ENCODE measurements at places on chromosomes 16 and 17. TPM values are rescaled to one million over a fixed set of nuclear protein-coding genes. Genes with fewer than 3 reads are reported as not detected.

The TBX21 gene
- total RNA-seq = not detected

The HCRT gene
- not detected for total RNA-seq

The CARD14 gene
- not detected for total RNA-seq

The EPOP gene
- total RNA-seq = 5.9 TPM

The MRC2 gene
- 57.1 TPM for total RNA-seq

The TTYH2 gene
- total RNA-seq = 13.7 TPM

The AOC3 gene
- 0.62 TPM for total RNA-seq

The CDH3 gene
- not detected for total RNA-seq

The TBX6 gene
- 0.49 TPM for total RNA-seq

The CCL4L2 gene
- not detected for total RNA-seq

The PRRT2 gene
- total RNA-seq = 9.0 TPM

The INCA1 gene
- total RNA-seq = 0.72 TPM

The KRTAP3-1 gene
- not detected for total RNA-seq

The KCNAB3 gene
- total RNA-seq = 32.4 TPM

The PNMT gene
- total RNA-seq = not detected

The BEAN1 gene
- total RNA-seq = not detected

The CX3CL1 gene
- total RNA-seq = 0.15 TPM

The PERCC1 gene
- not detected for total RNA-seq

The TAC4 gene
- not detected for total RNA-seq

GRCh38 chr16:76182041-76182635, 95.1 kb upstream of the CNTNAP4 start:
- DNase-seq = no peak

- no peak for DNase-seq
These were observed 79.0 kb downstream of the ABCC1 start for GRCh38 chr16:16028311-16028999.

DNA sequence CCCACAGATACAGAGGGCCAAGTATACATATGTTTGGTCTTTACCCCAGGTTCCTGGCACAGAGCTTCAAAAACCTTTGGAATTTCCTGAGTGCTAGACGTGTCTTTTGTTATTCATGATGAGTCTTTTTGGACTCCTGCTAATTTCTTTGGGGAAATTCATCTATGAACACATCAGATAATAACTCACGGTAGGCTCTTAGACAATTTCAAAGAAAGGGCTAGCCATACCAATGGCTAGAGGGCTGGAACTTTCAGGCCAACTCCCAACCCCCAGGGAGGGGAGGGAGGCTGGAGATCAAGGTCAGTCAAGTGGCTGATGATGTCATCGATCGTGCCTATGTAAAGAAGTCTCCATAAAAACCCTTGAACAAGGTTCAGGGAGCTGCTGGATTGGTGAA, 101.9 kb downstream of the STX8 start:
- peak; percentile 79 for DNase-seq

GRCh38 chr16:81148277-81148676, 52.1 kb upstream of the GCSH start:
- DNase-seq = no peak

DNA sequence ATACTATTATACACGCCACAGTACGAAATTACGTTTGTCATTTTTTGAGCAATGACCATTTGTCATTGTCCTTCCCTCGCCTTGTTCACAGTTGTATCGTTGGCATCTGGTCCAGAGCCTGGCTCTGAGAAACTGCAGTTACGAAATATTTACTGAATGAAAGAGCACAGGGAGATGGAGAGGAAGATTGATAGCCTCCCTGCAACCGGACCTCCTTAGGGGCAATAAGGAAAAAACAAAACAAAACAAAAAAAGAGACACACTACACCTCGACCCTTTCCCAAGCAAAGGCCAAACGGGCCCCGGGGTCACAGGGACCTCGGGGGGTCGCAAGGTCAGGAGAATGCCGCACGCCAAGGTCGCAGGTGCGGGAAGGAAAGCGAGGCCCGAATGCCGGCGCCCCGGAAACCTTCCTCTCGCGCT, 857 bp downstream of the GOT2 start:
- DNase-seq = no peak

- no peak for DNase-seq
These were observed 3.5 kb downstream of the KCNJ16 start for GRCh38 chr17:70078549-70078948.

GRCh38 chr17:65656390-65657250, 95.2 kb upstream of the AXIN2 start:
- no peak for DNase-seq

DNA sequence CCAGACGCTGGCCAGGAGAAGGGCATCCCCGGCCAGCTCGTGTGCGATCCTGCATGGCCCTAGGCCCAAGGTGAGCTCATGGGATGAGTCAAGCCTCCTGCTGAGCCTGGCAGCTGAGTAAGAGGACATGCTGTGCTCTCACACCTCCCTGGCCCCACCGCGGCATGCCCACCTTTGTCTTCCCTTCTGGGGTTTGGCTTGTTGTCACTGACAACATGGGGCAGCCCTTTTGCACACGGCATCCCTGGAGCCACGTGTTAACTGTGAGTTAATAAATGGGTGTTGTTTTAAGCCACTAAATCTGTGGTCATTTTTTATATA, 8.9 kb upstream of the TNS4 start:
- DNase-seq = no peak

- no peak for DNase-seq
These were observed 11.1 kb upstream of the WFDC1 start for GRCh38 chr16:84283314-84284153.

GRCh38 chr16:27894386-27894785, 169.1 kb downstream of the GSG1L start:
- no peak for DNase-seq

- no peak for DNase-seq
These were observed 341.1 kb downstream of the PMP22 start for GRCh38 chr17:14923981-14924380.

DNA sequence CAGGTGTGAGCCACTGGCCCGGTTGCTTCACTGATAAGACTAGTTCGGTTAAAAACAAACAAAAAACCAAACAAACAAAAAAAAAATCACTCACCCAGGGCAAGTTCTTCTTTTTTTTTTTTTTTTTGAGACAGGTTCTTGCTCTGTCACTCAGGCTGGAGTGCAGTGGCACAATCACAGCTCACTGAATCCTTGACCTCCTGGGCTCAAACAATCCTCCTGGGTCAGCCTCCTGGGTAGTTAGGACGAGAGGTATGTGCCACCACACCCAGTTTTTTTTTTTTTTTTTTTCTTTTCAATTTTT, 119.5 kb upstream of the CORO6 start:
- DNase-seq = no peak

- DNase-seq = no peak
These were observed 12.7 kb upstream of the C16orf82 start for GRCh38 chr16:27053996-27054395.

- peak; percentile 40 for DNase-seq
These were observed 59.2 kb downstream of the CYB5B start for GRCh38 chr16:69483611-69484010.

DNA sequence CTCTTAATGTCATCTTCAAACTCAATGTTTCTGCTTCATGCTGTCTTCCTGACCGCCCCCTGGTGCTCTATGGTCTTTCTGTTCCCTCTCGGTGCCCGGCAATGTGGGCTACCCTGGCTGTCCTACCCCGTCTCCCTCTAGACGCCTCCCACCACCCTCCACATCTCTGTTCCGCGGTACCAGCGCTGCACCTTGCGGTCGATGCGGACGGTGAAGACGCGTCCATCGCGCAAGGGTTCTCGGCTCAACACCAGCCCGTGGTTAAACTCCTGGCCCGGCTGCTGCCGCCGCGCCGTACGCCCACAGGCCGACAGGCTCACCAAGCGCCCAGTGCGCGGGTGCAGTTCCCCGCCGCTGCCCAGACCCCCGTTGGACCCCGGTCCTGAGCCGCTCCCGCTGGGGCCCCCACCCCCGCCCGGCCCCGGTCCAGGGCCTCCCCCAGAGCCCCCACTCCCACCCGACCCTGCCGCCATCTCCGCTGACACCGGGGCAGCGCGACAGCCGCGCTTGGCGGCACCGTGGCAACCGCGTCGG, at the start of gene NEURL4:
Gene NEURL4, minus strand, starts transcription at position 496 of the 534 bp plus-strand sequence. Its CDS starts 23 bp downstream, at position 473.
- DNase-seq = no peak

GRCh38 chr16:17469741-17470181, 999 bp downstream of the XYLT1 start:
- no peak for DNase-seq

- DNase-seq = no peak
These were observed 53.9 kb downstream of the PLCG2 start for GRCh38 chr16:81832801-81833547.

DNA sequence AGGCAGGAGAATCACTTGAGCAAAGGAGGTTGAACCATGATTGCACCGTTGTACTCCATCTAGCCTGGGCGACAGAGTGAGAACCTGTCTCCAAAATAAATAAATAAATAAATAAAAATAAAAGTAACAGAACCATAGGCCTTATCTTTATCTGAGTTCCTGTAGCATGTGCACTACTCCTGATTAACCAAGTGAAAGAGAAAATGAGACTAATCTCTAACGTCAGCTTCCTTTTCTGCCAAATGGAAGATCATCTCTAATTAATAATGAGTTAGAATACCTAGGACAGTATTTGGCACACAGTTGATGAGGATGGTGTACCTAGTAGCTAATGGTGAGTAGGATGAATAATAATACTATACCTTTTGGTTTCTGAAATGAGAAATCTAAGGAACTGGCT, 520.4 kb downstream of the WWOX start:
- no peak for DNase-seq

GRCh38 chr17:33964344-33964979, 290.6 kb upstream of the CCL2 start:
- no peak for DNase-seq

GRCh38 chr17:37312137-37312923, 63.5 kb upstream of the C17orf78 start:
- DNase-seq = no peak

- DNase-seq = no peak
These were observed 175.3 kb upstream of the C17orf78 start for GRCh38 chr17:37200497-37200896.

DNA sequence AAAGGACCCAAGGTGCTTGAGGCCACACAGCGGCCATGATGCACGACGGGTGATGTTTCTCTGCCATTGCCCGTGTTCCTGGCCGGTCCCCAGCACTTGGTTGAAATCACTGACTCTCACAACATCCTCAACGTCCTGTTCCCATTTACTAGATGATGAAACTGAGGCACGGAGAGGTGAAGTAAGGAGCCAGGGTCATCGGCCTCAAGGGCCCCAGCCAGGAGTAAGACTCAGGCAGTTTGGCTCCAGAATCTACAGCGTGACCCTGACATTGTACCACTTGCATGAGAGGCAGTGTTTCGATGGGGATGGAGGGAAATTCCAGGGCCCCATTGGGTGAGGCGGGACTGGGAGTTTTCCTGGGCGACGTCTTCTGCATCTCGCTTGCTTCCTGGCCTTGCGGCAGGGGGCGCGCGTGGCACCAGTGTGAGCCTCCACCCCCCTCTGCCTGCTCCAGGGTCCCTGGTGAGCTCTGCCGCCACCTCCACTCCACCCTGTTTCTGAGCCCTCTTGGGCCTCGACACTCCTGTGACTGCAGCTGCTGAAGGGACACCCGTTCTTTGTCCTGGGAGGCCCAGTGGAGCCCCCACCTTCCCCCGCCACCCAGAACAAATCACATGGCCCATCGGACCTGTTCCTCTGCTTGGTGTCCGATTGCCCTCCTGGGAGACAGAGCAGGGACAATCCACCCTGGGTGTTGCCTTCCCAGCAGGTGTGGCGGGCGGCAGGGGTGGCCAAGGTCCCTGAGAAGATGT, 133.0 kb upstream of the GSE1 start:
- peak; percentile 58 for DNase-seq

DNA sequence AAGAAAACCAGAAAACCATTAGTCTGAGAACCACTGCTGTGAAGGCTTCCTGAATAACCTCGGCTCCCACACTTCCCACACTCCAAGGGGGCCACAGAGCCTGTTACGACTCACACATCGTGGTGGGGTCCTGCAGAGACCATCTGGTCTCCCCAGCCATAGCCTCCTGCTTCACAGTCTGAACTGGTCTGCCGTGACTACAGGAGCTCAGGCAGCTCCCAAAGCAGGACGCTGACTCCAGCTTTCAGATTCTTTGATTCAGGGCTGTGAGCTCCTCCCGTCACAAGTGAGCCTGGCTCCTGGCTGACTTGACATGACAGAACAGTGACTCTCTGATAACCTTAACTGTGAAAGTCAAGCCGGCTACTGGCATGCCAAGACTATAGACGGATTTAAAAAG, 37.8 kb downstream of the CYB5D2 start:
- peak; percentile 68 for DNase-seq

- no peak for DNase-seq
These were observed 733 bp downstream of the CHRNB1 start for GRCh38 chr17:7445619-7445968.

DNA sequence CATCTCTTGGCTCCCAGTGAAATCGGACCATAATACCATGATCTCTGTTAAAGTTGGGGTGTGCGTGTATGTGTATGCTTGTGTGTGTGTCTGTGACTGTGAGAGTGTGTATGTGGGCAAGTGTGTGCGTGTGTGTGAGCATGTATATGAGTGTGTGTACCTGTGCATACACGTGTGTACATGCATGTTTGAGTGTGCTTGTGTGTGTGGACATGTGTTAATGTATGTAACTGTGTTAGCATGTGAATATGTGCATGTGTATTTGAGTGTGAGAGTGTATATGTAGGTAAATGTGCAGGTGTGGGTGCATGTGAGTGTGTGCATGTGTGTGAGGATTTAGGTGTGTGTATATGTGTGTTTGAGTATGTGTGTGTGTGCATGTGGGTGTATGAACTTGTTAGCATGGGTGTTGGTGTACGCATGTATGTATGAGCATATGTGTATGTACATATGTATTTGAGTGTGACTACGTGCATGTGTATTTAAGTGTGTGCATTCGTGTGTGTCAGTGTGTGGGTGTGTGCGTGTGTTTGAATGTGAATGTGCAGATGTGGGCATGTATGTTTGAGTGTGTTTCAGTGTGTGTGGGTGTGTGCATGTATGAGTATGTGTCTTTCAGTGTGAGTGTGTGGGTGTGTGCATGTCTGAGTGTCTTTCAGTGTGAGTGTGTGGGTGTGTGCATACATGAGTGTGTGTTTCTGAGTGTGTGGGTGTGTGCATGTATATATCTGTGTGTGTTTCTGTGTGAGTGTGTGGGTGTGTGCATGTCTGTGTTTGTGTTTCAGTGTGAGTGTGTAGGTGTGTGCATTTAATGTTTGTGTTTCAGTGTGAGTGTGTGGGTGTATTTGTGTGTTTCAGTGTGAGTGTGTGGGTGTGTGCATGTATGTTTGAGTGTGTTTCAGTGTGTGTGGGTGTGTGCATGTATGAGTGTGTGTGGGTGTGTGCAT, 183.2 kb downstream of the SOX9 start:
- no peak for DNase-seq

DNA sequence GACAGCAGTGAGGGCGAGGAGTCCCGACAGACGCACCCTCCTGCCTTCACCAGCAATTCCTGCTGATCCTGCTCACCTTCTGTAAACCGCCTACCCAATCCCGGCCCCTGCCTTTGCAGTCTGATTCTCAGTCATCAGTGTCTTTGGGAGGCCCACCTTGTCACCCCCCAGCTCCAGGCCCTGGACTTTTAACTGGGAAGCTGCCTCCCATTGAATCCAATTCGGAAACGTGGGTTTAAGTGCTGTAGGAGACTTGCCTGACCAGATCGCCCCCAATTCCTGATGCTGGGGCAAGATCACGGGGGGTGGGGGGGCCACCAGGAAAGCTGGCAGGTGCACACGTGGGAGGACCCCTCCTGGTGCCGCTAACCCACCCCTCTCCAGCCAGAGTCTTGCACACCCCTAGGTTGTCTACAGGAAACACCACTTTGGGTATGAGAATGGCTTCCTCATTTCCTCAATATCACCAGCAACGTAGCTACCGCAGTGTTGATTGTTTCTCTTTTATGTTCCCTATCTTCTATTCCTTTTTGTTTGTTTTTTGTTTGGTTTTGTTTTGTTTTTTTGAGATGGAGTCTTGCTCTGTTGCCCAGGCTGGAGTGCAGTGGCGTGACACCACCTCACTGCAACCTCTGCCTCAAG, 46.6 kb upstream of the CMIP start:
- no peak for DNase-seq
